ENCODE measurements at places on chromosomes 11 and 22. TPM values are rescaled to one million over a fixed set of nuclear protein-coding genes. Genes with fewer than 3 reads are reported as not detected.

BCL2L13 gene
- total RNA-seq, result 44.0 TPM

DTX4 gene
- total RNA-seq, result 0.21 TPM

OR4D5 gene
- not detected for total RNA-seq

PLAAT5 gene
- total RNA-seq, result not detected

GNG3 gene
- not detected for total RNA-seq

DEPDC5 gene
- total RNA-seq, result 20.2 TPM

CHRM1 gene
- not detected for total RNA-seq

CCDC116 gene
- total RNA-seq, result not detected

ANKK1 gene
- total RNA-seq, result 0.08 TPM

OR52I1 gene
- total RNA-seq, result not detected

SCUBE2 gene
- 2.8 TPM for total RNA-seq

SGSM1 gene
- 1.6 TPM for total RNA-seq

CCDC90B gene
- 41.9 TPM for total RNA-seq

TMEM134 gene
- 65.0 TPM for total RNA-seq

CD3E gene
- 0.51 TPM for total RNA-seq

POTEH gene
- not detected for total RNA-seq

IGLL1 gene
- not detected for total RNA-seq

CCDC87 gene
- 2.0 TPM for total RNA-seq

PANX2 gene
- 0.77 TPM for total RNA-seq

OR8B8 gene
- total RNA-seq, result not detected

C11orf97 gene
- total RNA-seq, result not detected

SLC7A4 gene
- not detected for total RNA-seq

TIMP3 gene
- total RNA-seq, result 0.67 TPM

HBB gene
- 0.72 TPM for total RNA-seq

SOX10 gene
- not detected for total RNA-seq

LRRC56 gene
- 9.8 TPM for total RNA-seq

PRR5L gene
- total RNA-seq, result 0.36 TPM

OSBPL5 gene
- 20.2 TPM for total RNA-seq

BTBD18 gene
- not detected for total RNA-seq

YPEL4 gene
- total RNA-seq, result not detected

LDLRAD3 gene
- total RNA-seq, result 28.1 TPM

ARHGAP8 gene
- total RNA-seq, result 9.2 TPM

NLRP14 gene
- 0.08 TPM for total RNA-seq

PAX6 gene
- total RNA-seq, result 0.49 TPM

DLG2 gene
- total RNA-seq, result 4.2 TPM

SIK2 gene
- 17.0 TPM for total RNA-seq

PGA3 gene
- not detected for total RNA-seq

TENM4 gene
- 0.39 TPM for total RNA-seq

PLAAT2 gene
- total RNA-seq, result not detected

RAPSN gene
- 1.8 TPM for total RNA-seq

KRTAP5-9 gene
- total RNA-seq, result not detected

CNGA4 gene
- 0.62 TPM for total RNA-seq

ACTN3 gene
- 0.13 TPM for total RNA-seq

JAML gene
- 0.39 TPM for total RNA-seq

MFNG gene
- total RNA-seq, result 7.1 TPM
